ENCODE measurements at places on chromosomes 2 and 18.
A peak's percentile ranks its signal among the peaks of the same experiment; 100 is the strongest.

DNA sequence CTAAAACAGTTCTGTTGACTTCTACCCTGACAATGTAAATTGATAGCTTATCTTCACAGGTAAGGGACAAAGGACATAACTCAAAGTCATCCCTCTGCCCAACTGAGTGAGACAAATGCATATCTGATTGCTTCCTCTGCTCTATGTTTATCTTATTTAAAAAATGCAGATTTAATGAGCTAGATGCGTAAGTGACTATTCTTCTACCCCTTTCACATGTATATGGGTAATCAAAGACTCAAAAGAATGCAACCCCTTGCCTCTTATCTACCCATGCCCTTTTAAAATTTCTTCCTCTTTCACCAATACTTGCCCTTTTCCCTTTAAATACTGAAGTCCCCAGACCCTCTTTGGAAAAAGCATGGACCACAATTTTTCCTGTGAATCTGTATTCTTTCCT is 253.4 kb downstream of the WDPCP start:
- DNase-seq = no peak

DNA sequence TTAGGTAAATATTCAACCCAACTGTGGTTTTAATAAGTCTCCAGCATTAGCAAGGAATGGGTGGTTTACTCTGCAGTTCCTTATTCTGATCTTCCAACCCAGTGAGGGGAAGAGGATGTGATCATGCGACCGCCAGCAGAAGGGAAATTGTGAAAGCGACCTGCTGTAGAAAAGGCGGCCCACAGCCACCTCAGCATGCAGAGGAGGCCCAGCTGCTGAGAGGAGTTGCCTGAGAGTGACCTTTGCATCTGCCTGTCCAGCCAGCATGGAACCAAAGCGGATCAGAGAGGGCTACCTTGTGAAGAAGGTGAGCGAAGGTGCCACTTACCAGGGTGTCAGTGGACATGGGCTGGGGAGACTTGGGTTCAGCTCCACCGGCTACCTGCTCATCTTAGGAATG is at the start of gene PLEK:
Gene PLEK, plus strand, starts transcription at position 196 of the 400 bp plus-strand sequence. Its CDS starts 70 bp downstream, at position 266.
- DNase-seq = no peak

- DNase-seq = no peak
Observed at GRCh38 chr18:36757081-36757480, 71.7 kb downstream of the TPGS2 start.

DNA sequence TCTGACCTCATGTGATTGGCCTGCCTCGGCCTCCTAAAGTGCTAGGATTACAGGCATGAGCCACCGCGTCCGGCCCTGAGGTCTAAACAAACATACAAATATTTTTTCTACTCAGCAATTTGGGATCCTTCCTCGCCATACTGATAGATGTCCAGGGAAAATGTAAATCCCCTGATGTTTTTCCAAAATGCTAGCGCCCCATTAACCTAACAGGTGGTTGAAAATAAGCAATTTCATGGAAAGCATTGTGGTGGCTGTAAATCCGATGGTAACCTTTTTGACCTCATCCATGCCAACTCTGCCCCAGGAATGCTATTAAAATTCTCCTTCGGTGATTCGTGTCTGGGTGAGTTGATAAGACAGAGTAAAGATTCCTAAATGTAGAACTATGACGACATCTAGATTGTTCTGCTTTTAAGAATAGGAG is 19.3 kb downstream of the GEMIN6 start:
- no peak for DNase-seq

DNA sequence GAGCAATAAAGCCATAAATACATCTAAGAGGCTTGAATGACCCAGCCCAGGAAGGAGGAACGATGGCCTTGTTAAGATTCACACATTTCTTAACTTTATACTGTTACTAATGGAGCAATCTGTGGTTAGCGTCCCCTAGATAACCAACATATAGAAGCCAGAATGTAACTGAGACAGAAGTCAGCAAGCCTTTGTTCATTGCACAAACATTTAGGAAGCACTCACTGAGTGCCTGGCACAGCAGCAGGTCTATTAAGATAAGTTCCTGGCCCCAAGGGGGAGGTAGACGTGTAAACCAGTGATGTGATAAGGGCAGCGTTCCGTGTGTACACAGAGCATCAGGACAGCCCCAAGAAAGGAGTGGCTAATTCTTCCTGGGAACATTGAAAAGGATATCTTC is 63.6 kb upstream of the ATL2 start:
- no peak for DNase-seq

DNA sequence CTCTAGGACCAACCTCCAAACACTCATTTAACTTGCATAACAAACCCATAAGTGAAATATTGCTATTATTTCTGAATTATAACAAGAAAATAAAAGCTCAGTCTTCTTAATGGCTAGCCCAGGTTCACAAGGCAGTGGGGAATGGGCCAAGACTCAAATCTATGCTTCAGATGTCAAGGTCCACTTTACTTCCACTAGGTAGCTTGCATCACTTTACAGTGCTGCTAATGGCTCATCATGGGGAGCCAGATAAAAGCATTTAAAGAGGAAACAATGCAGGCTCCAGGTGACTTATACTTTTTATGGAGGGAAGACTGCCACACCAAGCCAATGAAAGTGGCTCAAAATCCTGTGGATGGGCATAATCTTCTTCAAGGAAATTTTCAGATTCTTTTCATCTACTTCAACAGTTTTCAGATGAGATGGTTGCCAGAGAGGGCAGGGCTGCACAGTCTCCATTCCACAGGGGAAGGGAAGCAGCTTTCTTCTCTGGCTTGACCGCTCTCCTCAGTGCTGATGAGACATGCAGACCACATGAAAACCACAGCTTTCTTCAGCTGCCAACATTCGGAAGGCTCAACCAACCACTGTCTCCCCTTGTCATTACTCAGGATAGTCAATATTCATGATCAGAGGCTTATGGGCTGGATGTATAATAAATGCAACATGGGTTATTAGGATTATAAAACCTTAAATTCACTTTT is 361.9 kb upstream of the MEX3C start:
- no peak for DNase-seq

DNA sequence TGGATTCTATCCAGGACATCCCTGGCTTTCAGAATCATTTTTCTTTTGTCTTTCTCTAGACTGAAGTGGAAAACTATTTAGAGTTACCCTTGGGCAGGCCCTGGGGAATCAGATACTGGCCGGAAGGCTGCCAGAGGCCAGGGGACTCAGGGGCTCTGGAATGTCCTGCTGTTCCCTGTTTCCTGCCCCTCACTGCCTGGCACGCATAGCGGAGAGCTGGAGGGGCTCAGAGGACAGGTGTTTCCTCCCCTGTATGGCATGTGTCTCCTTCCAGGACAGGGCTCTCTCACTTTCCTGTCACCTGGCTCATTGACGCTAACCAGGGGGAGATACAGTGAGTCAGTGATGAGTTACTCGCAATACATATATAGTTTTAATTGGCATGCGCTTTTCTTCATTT is 38.8 kb downstream of the DYSF start:
- no peak for DNase-seq

- DNase-seq = no peak
Observed at GRCh38 chr2:188668017-188668680, 306.0 kb upstream of the COL3A1 start.

DNA sequence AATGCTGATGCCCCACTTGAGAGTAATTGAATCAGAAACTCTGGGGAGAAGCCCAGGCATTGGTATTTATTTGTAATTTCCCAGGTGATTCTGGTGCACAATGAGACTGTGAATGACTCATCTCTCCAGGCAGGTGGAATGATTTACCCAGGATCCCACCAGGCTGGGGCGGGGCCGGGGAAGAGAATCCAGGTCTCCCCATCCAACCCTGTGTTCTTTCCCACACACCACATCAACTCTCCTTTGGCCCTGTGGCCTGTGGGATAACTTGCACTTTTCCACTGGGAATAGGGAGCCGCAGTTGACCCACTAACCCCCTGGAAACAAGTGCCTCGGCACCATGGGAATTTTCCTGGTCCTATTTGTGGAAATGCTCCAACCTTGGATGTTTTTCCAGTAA is 409.8 kb downstream of the ZNF521 start:
- DNase-seq = no peak

DNA sequence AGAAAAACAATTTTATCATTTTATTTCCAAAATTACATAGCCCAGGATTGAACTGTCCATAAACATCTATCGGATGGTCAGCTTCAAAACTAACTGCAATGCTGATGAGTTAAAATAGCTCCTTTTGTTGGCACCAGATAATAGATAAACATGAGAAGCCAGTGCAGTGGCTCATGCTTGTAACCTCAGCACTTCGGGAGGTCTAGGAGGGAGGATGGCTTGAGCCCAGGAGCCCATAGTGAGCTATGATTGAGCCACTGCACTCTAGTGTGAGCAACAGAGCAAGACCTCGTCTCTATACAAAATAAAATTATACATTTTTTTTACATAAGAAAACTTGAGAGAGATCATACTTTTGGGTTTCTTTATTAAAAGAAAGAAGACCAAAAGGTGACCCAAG is 34.6 kb upstream of the IMPA2 start:
- no peak for DNase-seq

DNA sequence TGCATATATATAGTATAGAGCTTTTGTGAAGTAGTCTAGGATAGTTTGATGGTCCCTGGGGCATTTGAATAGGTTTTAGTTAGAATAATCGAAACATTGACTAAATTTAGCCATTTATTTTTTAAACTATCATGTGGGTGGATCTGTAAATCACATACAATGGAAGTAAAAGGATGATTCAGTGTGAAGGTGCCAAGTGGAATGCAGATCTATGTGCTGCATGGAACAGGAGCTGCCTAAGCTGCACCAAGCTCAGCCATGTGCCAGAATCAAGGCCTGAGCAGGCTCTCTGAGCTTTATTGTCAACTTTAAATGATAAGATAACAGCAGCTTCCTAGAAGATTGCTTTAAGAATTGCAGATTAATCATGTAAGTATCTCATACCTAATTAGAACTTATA is 1996.2 kb upstream of the PIK3C3 start:
- no peak for DNase-seq

DNA sequence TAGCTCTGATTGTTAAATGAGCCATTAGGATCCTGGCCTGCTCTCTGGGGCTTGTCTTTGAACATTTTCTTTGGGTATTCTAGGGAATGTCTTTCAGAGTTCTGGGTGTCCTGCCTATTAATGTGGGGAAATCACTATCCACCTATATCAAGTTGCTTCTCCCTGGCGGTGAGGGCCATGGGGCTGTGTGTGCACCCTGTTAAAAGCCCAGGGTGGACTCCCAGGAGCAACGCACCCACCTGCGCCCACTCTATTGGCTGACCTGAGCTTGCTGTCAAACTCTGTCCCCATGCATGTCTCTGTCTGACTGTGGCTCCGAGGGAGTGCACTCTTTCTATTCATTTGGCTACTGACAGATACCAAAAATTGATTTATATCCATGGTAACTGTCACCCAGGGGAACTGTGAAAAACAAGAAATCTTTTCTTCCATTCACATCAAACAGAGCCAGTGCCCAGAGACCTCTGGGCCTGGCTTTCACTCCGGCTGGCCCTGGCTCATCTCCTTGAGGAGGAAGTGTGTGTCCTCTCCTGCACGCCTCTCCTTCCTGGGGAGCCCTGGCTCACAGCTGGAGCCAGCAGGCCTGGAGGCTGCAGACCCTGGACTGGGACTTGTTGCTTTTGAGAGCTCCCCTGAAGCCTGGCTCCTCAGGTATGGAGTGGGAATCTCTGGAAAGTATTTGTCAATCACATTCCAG is 10.5 kb upstream of the TOGARAM2 start:
- no peak for DNase-seq

DNA sequence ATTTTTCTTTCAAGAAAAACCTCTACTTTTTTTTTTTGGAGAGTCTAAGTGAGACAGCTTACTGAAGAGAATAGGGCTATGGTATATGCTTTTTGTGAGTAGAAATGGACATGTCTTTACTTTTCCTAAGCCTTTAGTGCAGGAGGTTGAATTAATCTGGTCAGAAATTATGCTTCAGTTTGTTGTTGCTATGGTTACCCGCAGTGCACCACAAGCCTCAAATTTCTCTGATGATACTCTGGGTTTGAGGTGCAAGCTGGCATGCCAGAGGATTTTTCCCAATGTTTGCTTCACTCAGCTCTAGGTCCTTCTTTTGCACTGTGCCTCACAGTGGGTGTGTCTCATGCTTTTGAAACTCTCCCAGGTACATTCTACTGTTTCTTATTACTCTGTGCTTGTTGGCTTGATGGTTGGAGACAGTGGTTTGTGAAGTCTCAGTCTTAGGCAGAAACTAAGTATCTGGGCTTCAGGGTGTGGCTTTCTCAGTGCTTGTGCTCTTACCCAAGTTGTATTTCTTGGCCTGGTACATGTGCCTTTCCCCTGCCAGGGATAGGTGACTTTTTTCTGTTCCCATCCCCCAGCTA is 278.3 kb downstream of the RBM43 start:
- DNase-seq = no peak

- no peak for DNase-seq
Observed at GRCh38 chr2:39728941-39729351, 50.1 kb downstream of the THUMPD2 start.

- peak; percentile 9 for DNase-seq
Observed at GRCh38 chr18:47100212-47100831, 50.0 kb downstream of the HDHD2 start.

GRCh38 chr18:44458777-44459176 is 221.9 kb upstream of the SETBP1 start:
- DNase-seq = no peak

GRCh38 chr2:19462256-19462645 is 103.8 kb upstream of the OSR1 start:
- no peak for DNase-seq

DNA sequence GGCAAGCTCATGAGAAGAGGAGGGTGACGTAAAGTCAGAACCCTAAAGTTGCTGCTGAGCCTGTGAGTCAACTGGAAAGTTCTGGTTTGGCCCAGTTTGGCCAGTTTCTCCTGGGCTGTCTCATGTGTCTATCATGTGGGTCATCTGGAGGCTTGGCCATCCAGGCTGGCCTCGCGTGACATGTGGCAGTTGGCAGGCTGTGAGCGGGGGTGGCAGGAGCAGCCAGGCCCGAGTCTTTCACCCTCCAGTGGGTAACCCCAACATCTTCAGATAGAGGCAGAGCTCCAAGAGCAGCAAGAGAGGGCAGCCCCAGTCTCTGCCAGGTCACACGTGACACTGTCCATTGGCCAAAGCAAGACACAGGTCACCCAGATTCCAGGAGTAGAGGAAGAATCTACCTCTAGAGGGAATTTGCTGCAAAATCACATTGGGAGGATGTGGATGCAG is 51.5 kb downstream of the FHOD3 start:
- DNase-seq = no peak

GRCh38 chr18:23871410-23871809 is 143.1 kb upstream of the TTC39C start:
- peak; percentile 13 for DNase-seq

DNA sequence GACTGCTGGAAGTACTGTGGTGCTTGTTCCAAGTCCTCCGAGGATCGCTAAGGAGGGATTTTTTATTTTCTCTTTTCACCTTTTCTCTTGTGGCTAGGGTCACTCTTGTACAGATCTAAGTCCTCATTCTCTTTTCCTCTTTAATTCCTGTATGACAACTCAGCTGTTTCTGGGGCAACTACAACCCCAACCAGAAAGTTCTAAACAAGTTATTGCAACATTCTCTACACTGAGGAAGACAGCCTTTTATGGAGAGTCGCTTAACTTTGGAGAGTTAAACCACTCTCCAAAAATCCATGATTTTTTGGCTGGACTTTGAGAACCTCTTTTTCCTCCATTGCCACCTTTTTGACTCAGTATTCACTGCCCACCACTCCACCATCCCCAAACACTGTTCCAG is 74.0 kb upstream of the SESTD1 start:
- no peak for DNase-seq

Data from stimulated activated CD8-positive, alpha-beta memory T cell treated with anti-CD3 and anti-CD28 coated beads, Interleukin-15, amount 100 ng/mL, for 24 hours (primary cell).